ENCODE measurements at places on chromosomes 6 and 20.

GRCh38 chr6:7541175-7542064 is at the start of gene DSP:
Gene DSP (plus strand): TSS chr6:7541671. CDS start chr6:7541916, 245 bp downstream.
- H3K4me3 ChIP-seq: peak within 1 kb of the TSS; percentile 68
- H3K27ac ChIP-seq: no peak within 1 kb of the TSS
- H3K27me3 ChIP-seq: peaks cover 60% of the 10 kb centered on the region
- DNase-seq: peak; percentile 44
- H3K4me1 ChIP-seq: peaks cover 8% of the 10 kb centered on the region

- no peak overlapping the region for H3K4me3 ChIP-seq
- peaks cover 51% of the 10 kb centered on the region for H3K4me1 ChIP-seq
- H3K27ac ChIP-seq: no peak overlapping the region
- no peaks in the 10 kb centered on the region for H3K36me3 ChIP-seq
- peaks cover 26% of the 10 kb centered on the region for H3K27me3 ChIP-seq
Measured at GRCh38 chr6:106122938-106123656, 37.0 kb downstream of the PRDM1 start.

GRCh38 chr6:41036186-41036585 is 2.8 kb downstream of the UNC5CL start:
- H3K27ac ChIP-seq: no peak overlapping the region
- H3K27me3 ChIP-seq: no peaks in the 10 kb centered on the region
- H3K4me1 ChIP-seq: peaks cover 8% of the 10 kb centered on the region
- no peak for DNase-seq
- no peak overlapping the region for H3K4me3 ChIP-seq

DNA sequence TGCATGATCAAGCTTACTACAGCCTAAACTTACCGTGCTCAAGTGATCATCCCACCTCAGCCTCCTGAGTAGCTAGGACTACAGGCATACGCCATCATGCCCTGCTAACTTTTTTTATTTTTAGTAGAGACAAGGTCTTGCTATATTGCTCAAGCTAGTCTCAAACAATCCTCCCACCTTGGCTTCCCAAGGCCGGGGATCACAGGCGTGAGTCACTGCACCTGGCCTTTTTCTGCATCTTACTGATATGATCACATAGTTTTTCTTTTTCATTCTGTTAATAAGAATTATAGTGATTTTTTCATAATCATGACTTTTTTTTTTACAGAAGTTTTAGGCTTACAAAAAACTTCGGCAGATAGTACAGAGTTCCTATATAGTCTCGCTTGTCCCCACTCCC is 93.2 kb downstream of the KIF13A start:
- peaks cover 32% of the 10 kb centered on the region for H3K27me3 ChIP-seq
- H3K4me1 ChIP-seq: no peaks in the 10 kb centered on the region
- H3K27ac ChIP-seq: no peak overlapping the region
- no peak overlapping the region for H3K4me3 ChIP-seq

DNA sequence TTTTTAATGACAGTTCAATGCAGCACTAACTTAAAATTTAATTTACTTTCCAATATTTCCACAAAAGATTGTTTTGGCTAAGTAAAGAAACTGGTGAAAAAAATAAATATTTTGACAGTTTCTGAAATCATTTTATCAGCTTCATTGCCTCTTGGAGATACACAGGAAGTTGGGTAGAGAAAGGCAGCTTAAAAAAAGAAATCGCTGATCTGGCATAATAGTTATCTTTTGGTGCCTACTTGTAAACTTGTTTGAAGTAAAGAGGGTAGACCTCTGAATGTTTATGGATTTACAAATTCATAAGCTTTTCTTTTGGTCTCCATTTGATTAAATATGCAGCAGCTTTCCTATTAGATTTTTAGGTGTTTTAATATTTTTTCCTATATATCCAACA is 103.4 kb downstream of the RTN4IP1 start:
- DNase-seq: no peak
- H3K27ac ChIP-seq: peak overlapping the region; percentile 90
- H3K36me3 ChIP-seq: peaks cover 38% of the 10 kb centered on the region
- peaks cover 74% of the 10 kb centered on the region for H3K4me1 ChIP-seq
- H3K4me3 ChIP-seq: peak overlapping the region; percentile 77

- H3K27me3 ChIP-seq: no peaks in the 10 kb centered on the region
- no peaks in the 10 kb centered on the region for H3K36me3 ChIP-seq
- DNase-seq: no peak
- no peak overlapping the region for H3K27ac ChIP-seq
- no peaks in the 10 kb centered on the region for H3K4me1 ChIP-seq
Measured at GRCh38 chr6:64155063-64155462, 519.5 kb downstream of the PHF3 start.

DNA sequence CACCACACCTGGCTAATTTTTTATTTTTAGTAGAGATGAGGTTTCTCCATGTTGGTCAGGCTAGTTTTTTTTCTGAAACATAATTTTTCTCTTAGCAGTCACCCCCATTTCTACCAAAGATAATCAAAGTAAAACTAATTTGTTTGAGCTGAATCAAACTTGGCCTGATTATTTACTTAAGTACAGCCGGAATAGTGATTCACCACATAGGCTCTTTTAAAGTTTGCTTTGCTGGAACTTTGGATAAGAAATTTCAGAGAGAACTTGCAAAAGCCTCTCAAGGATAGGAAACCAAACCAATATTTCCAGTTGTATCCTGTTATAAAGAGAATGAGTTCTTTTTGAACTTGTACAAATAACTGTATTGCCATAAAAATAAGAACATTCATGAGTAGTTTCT is 105.0 kb upstream of the SYNCRIP start:
- H3K4me3 ChIP-seq: no peak overlapping the region
- H3K27ac ChIP-seq: no peak overlapping the region
- H3K4me1 ChIP-seq: no peaks in the 10 kb centered on the region
- H3K27me3 ChIP-seq: peaks cover 8% of the 10 kb centered on the region
- DNase-seq: no peak

DNA sequence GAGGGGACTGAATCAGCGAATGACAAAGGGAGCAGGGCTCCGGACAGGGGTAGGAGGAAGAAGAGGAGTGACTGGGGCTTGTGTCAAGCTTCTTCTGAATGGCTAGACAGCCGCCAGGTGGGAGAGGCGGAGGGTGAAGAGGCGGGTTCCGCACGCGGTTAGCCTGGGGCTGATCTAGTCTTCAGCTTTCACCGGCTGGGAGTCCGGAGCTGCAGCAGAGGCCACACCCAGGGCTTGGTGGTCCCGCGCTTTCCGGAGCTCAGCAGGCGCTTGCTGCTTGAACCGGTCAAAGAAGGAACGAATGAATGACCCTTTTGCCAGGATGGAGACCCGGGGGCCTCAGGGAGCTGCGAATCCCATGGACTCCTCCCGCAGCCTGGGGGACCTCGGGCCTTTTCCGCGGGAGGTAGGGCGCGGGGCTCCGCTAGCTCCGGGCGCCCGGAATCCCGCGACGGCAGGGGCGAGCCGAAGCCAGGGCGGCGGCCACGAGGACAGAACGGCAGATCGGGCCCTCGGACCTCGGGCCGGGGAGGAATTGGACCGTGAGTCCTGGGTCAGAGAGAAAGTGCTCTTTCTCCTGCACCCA is at the start of gene C6orf141:
Gene C6orf141 (plus strand): TSS at position 177 of the 586 bp plus-strand sequence. CDS start 125 bp downstream, at position 302.
- DNase-seq: peak; percentile 55
- peaks cover 21% of the 10 kb centered on the region for H3K4me1 ChIP-seq
- peak within 1 kb of the TSS; percentile 72 for H3K4me3 ChIP-seq
- H3K27ac ChIP-seq: no peak within 1 kb of the TSS
